ENCODE measurements at places on chromosomes 2 and 18.

- DNase-seq = no peak
These were observed 161.9 kb upstream of the SIX2 start for GRCh38 chr2:45171136-45171501.

GRCh38 chr2:96848264-96848663 lies 4.4 kb upstream of the ANKRD23 start:
- DNase-seq = no peak

GRCh38 chr18:47283476-47283875 lies 32.0 kb upstream of the SKOR2 start:
- peak; percentile 25 for DNase-seq

- no peak for DNase-seq
These were observed 126.3 kb downstream of the C2orf74 start for GRCh38 chr2:61288070-61288841.

GRCh38 chr2:217000406-217000805 lies 140.5 kb upstream of the TNP1 start:
- DNase-seq = peak; percentile 6

DNA sequence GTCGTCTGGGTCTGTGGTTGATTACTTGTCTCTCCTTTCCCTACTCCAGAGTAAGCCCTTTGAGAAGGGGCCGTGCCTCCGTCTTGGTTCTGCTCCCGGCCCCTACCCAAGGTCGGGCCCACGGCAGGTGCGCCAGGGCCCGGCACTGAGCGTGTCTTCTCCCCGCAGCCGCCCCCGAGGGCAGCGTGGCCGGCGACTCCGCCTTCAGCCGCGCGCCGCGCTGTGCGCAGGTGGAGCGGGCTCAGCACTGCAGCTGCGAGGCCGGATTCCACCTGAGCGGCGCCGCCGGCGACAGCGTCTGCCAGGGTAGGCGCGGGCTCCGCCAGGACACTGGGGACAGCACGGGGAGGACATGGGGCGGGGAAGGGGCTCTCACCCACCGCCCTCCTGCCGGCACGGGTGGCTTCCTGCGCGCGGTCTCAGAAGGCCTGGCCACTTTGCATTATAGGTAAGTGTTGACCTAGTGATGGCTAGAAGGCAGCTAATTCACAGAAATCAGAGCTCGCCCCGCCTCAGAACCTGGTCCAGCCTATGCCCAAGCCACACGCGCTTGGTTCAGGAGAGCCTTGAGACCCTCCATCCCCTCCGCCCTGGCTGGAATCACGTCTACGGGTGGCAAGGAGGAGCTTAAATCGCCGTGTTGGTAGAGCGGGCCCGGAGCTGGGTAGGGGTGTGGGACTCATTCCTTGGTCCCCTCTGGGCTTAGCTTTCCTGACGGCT lies 43.5 kb downstream of the FBLN7 start:
- DNase-seq = no peak

DNA sequence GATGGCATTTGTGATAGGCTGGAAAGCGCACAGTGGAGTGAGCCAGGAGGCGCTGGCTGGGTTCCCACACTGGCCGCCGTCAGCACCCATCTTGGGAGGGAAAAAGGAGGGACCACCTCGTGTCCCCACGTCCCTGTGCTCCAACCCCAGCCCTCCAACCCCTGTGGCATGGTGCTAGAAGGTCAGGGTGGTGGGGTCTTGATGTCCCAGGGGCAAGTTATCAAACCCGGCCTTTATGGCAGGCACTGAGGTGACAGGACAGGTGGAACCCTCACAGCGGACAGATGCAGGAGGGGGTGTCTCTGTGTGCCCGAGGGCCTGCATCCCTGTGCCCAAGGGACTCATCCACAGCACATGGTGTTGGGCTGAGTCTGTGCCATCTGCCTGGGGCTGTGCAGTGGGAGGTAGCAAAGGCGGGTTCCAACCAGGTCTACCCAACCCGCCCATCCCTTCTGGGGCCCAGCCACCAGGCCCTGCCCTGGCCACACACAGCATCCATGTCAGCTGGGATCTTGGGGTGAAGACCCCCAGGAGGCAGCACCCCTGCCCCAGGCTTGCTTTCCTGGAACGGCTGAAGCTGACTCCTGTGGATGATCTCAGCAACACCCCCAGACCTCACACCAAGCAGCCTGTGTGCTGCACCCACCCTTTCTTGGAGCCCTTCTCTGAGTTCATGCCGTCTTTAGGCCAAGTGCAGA lies 246.1 kb downstream of the NDUFA10 start:
- no peak for DNase-seq

- DNase-seq = no peak
These were observed 183.7 kb downstream of the INO80D start for GRCh38 chr2:205902041-205902899.

- no peak for DNase-seq
These were observed 185.7 kb upstream of the KLHL29 start for GRCh38 chr2:23199115-23199918.

- peak; percentile 76 for DNase-seq
These were observed 823 bp upstream of the RNU2-63P start for GRCh38 chr2:88016960-88017779.

GRCh38 chr2:102439065-102439695 lies 16.2 kb downstream of the IL18RAP start:
- no peak for DNase-seq

GRCh38 chr2:59047373-59047995 lies 806.4 kb upstream of the FANCL start:
- no peak for DNase-seq

DNA sequence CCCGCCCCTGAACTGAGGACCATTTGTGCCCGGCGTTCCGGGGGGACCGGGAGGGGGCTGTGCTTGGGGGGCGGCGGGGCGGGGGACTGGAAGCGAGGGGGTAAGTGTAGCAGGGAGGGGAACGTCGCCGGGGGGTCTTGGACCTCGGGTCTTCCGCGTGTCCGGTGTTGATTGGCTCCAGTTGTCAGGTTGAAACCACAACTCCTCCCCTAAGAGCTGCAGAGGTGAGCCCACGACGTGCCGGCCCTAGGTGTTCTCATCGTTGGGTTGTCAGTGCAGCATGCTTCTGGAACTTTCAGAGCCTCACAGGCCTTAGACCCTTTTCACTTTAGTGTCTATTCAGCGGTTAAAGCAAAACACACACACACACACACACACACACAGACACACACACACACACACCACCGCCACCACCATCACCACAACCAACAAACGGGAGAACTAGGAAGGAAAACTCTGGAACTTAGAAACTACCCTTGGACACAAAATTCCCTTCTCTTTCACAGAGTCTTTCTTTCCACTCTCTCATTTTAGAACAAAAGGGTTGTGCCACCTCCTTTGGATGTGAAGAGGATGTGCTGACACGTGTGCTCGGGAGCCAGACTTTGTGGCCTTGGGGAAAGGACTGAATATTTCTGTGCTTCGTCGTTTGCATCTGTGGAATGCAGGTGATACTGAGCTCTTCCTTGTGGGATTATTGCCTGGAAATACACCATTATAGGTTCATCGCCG lies 6.7 kb upstream of the DLX2 start:
- no peak for DNase-seq

GRCh38 chr2:53182601-53183000 lies 585.0 kb upstream of the CHAC2 start:
- DNase-seq = no peak

DNA sequence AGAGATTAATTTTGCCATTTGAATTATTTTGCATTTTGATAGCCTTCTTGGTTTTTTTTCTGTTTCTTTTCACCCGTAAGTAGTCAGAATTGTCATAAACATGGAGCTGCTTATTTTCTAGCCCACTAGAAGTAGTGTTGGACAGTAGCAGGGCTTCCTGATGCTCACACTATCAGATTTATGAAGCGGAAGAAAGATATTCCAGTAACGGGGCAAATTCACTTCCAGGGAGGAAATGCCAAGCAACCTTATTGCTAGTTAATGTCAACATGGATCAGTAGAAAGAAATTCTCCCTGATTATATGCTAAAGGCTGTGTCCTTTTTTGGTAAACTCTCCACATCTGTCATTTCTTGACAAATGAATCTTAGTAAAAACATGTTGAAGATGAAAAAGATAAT lies 19.2 kb upstream of the ADAM23 start:
- DNase-seq = no peak

DNA sequence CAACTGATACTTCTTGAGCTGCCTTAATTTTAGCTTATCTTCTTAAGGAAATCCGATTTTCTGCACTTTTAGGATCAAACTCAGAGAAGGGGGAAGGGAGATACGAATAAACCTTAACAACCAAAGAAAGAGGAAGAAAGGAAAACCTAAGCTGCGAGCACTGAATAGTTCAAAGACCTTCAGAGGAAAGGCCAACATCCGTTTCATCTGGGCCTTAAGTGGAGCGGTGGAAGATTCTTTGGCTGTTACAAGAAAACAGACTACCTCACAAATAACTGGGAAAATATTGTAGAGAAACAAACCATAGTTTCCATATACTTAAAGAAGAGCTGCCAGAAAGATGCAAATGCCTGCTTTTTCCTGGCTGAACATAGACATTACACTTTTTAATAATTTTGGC lies 43.6 kb downstream of the VIT start:
- no peak for DNase-seq

GRCh38 chr2:55031505-55031904 lies 18.7 kb downstream of the RTN4 start:
- peak; percentile 23 for DNase-seq

DNA sequence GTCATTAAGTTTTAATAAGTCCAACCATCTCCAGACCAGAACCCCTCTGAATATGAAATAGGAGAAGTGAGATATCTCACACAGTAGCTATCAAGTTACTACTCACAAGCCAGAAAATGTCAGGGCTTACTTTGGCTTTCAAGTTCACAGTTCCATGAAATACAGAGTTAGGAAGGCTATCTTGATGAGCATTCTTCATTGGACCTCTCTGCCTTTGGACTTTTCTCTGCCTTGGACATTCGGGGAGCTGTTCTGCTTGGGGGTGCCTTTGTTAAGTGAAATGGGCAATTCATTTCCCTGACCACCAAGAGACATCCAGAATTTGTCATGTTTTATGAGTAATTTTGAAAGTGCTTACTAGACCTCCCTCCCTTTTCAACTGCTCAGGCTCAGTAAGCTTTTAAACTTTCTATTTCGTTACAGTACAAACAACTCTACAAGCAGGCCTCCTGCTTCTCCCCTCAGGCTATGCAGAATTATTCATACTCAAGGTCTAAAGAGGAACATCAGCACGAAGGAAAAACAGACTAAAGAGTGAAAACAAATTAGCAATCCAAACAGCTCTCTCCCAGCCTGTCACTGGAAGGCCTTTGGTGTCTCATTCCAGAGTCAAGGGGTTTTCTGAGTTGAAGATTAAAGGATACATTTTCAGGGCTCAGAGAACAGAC lies 95.3 kb downstream of the MREG start:
- no peak for DNase-seq

- DNase-seq = no peak
These were observed 33.7 kb upstream of the LYPD6B start for GRCh38 chr2:149004836-149005235.

DNA sequence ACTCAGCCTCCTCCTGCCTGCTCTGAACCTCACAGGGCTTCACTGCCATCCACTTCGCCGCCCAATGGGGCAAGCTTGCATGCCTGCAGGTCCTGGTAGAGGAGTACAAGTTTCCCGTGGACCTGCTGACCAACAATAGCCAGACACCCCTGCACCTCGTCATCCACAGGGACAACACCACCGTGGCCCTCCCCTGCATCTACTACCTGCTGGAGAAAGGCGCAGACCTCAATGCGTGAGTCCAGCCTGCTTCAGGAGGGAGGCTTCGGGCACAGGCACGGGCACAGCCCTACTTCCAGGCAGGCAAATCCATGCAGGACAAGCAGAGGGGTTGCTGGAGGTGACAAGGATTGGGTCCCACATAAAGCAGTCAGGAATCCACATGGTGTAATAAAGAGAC lies 1.2 kb downstream of the ANKRD53 start:
- DNase-seq = no peak

DNA sequence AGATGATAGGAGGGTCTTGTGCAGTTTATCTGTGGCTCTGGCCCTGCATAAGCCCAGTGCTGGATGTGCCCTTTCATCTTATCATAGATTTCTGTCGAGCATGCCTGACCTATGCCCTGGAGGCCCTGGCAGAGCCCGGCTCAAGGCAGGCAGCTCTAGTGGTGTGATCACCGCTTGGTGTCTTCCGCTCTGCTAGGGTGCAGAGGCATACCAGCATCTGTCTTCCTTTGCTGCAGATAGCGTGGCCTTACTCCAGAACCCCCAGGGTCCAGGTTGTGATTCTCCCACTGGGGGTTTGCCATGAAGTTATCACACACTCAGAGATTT lies 13.7 kb upstream of the TRAF3IP1 start:
- DNase-seq = no peak

DNA sequence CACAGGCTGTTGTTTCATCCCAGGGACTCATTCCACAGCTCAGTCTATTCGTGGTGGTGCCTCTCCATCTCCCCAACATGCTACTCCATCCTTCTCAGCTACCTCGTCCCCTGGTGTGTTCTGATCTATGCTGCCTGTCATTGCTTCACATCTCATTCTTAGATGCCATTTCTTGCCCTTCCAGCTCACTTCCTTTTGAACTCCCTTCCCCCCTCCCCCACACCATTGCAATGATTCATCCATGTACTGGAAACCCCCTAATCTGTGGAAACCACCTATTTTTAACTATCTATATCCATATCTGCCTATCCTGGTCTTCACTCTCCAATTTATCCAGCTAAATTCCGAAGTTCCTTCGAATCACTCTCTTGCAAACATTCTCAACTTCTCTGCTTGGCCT lies 65.7 kb upstream of the PARD3B start:
- DNase-seq = no peak

GRCh38 chr2:184174493-184175104 lies 423.7 kb upstream of the ZNF804A start:
- DNase-seq = no peak

DNA sequence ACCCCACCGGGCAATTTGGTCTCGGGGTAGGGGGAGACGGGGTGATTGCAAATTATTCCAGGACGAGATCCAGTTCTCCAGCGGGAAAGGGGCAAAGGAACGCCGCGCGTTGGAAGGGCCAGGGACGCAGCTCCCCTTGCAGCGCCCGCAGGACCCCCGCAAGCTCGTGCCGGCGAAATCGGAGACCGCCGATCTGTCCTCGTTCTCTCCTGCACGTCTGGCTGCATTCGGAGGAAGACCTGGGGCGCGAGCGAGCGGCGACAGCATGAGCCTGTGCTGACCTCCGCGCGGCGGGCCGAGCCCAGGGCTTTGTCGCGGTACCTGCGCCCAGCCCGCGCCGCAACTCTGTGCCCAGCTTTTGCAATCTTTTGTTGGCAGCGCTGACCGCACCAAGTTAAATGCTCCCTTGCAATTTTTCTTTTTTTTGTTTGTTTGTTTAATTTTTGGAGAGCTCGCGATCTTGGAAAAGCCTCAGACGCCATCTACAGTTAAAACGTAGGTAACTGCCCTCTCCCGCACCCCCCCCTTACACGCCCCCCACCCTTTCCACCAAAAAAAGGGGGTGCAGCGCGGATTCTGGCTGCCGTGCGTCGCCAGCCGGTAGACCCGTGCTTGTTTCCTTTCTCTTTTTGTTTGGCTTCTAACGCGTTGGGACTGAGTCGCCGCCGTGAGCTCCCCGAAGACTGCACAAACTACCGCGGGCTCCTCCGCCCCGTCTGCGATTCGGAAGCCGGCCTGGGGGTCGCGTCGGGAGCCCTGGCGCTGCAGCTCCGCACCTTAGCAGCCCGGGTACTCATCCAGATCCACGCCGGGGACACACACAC lies 667 bp downstream of the TRIB2 start:
- DNase-seq = peak; percentile 35

Measured in cerebellar cortex (tissue), 1 donor.